ENCODE measurements at places on chromosomes 4 and X.

GRCh38 chrX:70664726-70665125 lies 220.1 kb downstream of the DLG3 start:
- no peak for DNase-seq

GRCh38 chr4:152081024-152081423 lies 320.2 kb upstream of the GATB start:
- no peak for DNase-seq

GRCh38 chr4:182937268-182938204 lies 20.4 kb upstream of the DCTD start:
- peak; percentile 10 for DNase-seq

GRCh38 chr4:70714079-70714887 lies 7.5 kb upstream of the RUFY3 start:
- DNase-seq = no peak

- no peak for DNase-seq
Observed at GRCh38 chr4:98179951-98180350, 36.7 kb upstream of the STPG2 start.

DNA sequence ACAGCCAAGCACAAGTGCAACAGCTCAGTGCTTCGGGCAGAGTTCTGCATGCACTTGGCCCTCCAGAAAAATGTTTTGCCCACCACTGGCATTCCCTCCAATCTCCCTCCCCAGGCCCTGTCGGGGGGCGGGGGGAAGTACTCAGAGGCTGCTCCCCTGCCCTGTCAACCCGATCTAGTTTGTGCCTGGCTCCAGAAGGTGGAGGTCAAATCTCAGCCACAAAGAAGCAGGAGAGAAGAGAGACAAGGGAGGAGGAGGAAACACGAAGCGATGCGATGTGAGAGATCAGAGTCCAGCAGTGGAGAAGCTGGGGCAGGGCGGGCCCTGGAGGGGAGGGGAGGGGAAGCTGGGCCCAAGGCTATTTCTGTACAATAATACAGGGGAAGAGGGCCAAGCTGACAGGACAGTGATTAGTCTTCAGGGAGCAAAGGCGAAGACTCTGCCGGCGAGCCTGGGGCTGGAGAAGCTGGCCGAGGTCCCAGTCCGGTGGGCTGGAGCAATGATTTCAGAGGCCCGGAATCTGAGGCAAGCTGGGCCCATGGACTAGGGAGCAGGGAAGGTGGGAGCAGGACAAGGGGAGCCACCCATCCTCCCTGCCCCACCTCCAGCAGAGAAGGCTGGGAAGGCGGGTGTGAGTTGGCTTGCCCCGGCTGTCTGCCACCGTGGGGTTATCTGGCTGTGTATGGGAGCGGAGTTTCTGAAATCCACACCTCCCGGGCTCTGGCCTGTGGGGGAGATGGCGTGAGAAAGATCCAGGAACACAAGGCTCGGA lies 167.1 kb downstream of the EFNB1 start:
- DNase-seq = peak; percentile 55

DNA sequence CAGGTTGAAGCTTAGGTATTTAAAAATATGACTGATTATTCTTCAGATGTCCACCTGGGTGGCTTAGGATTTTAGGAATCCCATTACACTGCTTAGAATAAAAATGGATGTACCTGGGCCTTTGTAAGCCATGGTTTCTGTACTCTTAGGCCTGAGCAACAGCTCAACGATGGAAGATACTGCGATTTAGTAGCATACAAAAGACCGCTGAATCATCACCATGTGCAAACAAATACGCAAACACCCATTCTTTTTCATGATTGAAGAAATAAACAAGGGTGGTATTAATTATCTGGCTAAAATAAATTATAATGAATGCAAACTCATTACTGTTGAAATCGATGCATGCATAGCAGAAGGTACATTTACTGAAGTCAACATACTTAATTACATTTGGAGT lies 188.9 kb downstream of the ZNF330 start:
- DNase-seq = no peak

DNA sequence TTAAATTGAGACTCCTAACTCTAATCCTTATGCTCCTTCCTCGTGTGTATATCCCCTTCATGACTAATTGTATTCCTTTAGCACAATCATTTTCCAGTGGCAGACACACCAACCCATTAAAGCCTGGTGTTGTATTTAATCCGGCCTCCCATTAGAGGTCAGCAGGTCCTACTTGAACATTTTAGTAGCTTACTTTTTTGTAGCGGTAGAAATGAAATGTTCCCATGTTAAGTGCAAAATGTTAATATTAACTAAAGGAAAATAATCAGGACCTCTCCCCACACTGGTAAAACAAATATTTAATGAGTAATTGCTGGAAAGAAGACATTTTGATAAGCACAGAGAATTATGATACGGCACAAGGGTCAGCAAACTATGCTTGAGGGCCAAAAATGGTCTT lies 3.4 kb downstream of the RAB33B start:
- no peak for DNase-seq

DNA sequence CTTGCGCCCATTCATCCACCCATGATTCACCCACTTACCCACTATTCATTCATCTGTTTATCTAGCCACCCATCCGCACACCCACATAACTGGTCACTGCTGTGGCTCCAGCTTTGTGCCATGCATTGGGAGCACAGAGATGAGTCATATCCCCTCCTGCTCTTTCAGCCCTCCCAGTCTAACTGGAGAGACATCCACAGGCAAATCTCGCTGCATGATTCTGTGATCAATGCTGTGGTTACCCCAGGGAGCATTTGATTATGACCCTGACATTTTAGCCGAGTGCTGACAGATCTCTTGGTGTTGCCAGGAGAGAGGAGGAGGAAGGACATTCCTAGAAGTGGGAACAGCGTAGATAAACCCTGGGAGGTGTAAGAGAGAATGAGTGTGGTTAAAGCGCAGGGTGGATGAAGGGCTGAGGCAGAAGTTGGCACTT lies 10.4 kb upstream of the PORCN start:
- no peak for DNase-seq

DNA sequence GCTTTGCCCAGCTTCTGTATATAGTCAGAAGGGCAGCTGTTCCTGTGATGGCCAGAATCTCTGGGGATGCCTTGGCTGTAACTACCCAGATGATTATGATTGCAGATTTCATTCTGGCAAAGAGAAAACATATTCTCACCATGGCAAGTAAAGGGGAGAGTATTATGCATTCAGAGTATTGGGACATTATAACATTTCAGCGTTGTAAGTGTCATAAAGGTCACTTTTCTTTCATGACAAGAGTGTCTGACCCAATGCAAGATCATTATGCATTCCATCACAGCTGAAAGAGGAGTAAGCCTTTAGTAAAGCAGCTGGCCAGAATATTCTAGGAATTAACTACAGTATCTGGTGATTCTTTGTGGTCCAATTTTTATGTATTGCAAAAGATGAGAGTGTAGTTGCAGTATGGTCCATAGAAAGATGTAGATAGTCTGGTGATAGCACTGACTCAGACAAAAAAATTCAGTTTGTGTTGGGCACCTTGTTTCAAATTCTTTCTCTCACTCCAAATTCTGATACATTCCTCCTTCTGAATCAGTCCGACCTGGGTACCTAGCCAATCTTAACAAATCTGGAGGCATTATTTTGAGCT lies 2366.3 kb downstream of the PCDH7 start:
- DNase-seq = no peak

DNA sequence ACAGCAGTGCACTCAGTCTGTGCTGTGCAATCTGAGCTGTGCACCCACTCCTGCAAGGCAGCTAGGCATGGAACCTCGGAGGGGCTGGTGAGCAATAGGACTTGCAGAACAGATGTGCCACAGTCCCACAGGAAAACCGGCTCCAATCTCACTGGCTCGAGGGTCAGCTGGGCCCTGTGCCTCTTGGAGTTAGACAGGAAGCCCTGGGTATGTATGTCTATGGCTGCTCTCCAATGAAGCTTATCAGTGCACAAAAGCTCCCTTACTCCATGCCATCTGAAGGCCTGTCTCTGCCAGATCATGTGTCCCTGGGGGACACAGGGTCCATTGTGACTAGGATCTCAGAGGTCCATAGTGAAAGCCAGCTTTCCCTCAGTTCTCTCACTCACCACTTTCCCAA lies 335.8 kb downstream of the SH3BGRL start:
- DNase-seq = no peak

GRCh38 chr4:154035341-154035740 lies 246.5 kb upstream of the SFRP2 start:
- DNase-seq = no peak

DNA sequence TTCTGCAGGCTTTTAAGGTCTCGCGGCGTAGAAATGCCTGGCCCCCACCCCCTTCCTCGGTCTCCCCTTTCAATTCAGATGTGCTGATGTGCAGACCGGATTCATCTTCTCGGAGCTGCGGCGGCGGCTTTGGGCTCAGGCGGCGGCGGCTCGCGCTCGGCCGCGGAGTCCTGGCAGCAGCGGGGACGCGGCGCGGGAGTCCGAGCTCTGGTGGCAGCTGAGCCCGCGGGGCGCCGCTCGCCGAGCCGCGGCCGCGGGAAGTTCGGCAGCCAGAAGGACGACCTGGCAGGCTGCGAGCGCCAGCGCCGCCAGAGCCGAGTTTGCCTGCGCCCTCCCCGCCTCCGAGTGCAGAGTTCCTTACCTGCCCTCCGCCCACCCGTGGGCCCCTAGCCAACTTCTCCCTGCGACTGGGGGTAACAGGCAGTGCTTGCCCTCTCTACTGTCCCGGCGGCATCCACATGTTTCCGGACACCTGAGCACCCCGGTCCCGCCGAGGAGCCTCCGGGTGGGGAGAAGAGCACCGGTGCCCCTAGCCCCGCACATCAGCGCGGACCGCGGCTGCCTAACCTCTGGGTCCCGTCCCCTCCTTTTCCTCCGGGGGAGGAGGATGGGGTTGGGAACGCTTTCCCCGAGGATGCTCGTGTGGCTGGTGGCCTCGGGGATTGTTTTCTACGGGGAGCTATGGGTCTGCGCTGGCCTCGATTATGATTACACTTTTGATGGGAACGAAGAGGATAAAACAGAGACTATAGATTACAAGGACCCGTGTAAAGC lies 448 bp downstream of the TLL1 start:
- DNase-seq = peak; percentile 56

DNA sequence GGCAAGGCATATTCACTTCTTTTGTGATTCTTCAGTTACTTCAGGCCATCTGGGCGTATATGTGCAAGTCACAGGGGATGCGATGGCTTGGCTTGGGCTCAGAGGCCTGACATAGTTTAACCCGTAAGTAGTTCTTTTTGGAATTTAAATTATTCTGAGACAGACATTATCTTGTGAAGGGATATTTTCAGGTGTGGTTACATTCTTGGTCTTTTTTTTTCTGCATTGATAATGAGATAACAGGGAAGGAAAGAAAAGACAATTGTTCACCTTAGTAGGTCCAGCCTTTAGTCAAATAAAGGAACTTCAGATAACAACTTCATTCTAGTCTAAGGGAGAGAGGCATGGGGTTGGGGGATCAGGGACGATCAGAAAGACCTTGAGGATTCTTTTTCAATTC lies 74.8 kb downstream of the TEX13C start:
- DNase-seq = peak; percentile 10

GRCh38 chrX:24202465-24203031 lies 53.0 kb downstream of the ZFX start:
- DNase-seq = no peak

DNA sequence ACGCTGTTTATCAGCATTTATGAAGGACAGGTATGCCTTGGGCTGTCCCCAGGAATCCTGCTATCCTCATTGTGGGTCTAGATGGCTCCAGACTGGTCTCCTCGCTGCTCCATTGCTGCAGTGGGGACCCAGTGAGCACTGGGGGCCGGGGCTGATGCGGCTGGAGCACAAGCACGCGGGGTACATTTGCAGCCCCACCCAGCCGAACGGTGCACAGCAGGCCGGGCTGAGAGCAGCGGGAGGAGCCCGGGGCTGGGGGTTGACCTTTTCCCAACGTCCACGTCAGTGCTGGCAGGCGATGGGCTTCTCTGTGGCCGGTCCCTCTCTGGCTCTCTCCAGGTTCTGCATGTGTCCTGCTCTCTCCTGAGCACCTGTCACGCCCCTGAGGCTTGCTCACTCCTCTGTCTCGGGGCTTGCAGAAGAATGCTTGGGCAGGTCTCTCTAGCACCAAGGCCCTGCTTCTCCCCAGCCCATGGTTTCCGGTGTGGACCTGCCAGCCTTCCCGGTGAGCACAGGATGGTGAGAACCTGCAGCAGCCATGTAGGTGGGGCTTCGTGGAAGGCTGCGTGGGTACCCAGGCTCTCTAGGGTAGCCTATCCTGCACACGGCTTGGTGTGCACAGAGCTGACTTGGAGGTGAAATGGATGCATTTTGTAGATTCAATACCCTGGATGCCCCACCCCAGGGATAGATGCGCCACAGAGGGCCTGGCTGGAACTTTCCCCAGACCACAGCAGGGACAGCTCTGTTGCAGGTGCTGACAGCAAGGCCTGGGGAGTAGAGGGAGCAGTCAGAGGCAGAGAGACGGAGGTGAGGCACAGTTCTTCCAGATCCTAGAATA lies 89.1 kb upstream of the ADRA2C start:
- DNase-seq = no peak

- DNase-seq = peak; percentile 45
Observed at GRCh38 chr4:153520801-153521329, 54.7 kb downstream of the TMEM131L start.

DNA sequence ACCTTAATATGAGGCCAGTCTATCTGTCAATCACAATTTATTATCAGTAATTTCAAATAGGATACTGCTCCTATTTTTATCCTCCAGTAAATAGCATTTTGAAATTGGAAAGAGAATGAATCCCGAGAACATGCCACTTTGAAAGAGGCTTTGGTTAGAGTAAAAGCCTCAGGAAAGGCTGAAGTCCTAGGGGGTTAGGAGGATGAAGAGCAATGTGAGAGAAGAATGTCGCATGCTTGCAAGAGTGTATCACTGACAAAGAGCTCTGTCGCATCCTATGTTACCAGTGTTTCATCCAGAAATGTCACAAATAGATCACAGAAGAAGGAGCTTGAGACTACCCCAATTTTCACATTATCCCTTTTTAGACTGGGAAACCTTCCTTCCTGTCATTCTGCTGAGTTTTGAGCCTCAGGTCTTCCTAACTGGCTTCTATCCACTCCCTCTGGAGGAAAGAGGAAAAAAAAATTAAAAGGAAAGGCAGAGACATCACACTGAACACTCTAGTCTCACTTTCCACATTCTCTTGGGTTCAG lies 39.8 kb downstream of the GPM6A start:
- no peak for DNase-seq

DNA sequence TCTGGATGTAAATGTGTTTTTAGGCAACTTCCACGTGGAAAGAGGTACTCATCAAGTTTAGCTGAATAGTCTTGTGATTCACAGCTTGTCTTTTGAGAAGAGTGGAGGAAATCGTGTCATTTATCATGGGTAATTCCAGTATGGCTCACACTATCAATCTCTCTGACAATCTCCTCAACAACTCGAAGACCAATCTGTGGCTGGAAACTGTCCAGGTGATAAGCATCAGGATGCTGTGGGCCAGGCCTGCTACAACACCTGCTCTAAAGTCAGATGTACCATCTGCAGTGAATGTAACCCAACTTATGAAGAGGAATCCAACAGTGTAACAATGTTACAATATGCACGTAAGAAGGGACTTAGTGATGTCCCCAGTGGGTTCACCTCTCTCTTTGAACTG lies 132.1 kb upstream of the GK2 start:
- DNase-seq = no peak

- no peak for DNase-seq
Observed at GRCh38 chr4:167956676-167957075, 135.7 kb upstream of the ANXA10 start.

All from ELF-1 (cell line).